H4 (cell line): ENCODE measurements at places on chromosomes 16 and 17. TPM values are rescaled to one million over a fixed set of nuclear protein-coding genes. Genes with fewer than 3 reads are reported as not detected.
A peak's percentile ranks its signal among the peaks of the same experiment; 100 is the strongest.

DNA sequence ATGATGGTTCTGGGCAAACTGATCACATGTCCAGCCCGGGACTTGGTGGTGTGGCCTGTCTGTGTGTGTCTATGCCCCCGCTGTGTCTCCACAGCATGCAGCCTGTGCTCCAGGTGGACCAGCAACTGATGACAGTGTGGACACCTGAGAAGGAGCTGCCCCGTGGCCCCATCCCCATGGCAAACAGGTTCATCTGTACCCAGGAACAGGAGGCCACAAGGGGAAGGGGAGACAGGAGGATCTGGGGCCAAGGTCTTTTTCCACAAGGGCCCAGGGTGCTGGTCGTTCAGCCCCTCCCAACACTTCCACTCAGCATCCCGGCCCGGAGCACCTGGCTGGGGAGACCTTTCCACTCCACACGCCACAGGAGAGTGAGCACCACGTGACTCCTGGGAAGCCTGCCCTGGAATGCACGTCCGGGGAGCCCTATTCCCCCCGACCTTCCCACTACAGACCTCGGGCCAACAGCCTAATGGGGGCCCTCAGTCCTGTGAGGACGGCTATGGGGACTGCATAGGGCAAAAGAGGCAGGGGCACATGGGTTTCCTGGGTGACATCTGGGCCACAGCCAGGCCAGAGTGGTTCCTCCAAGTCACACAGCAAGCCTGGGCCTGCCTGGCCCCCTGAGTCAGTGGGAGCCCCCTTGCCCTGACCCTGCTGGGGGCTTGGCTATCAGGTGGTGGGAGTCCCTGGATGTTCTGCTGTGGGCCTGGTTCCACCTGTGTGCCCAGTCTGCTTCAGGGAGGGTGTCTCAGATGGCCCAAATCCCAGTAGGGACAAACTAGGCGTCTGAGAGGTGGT, 20.8 kb upstream of the NXPH3 start:
- DNase-seq = no peak

DNA sequence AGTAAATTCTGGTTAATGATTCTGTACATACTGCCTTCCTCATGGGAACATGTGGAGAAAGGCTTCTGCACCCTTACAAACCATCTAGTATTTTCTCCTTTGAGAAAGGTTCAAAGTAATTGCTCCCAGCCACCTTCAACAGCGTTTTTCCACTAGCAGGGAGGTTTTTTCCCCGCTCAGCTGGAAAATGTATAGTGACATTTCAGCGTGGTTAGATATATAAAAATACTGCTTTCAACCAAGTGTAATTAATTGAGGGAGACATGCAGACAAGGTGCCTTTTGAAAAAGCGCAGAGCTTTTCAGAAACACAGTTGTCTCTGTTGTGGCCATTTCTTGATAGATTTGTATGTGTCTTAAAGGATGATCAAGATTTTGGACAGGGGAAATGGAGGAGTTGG, 5.1 kb downstream of the BMERB1 start:
- DNase-seq = no peak

GRCh38 chr16:25707982-25708583, 16.3 kb downstream of the HS3ST4 start:
- DNase-seq = peak; percentile 10

GRCh38 chr17:9294661-9295210, 273.4 kb downstream of the NTN1 start:
- DNase-seq = no peak

- no peak for DNase-seq
Measured at GRCh38 chr17:6517062-6517461, 39.3 kb downstream of the PITPNM3 start.

GRCh38 chr16:31204871-31205666, 2.5 kb upstream of the PYCARD start:
- DNase-seq = no peak

Gene EMC6
- total RNA-seq = 15.9 and 26.6 TPM in 2 replicates

Gene TBC1D3C
- total RNA-seq = not detected in 2 replicates

DNA sequence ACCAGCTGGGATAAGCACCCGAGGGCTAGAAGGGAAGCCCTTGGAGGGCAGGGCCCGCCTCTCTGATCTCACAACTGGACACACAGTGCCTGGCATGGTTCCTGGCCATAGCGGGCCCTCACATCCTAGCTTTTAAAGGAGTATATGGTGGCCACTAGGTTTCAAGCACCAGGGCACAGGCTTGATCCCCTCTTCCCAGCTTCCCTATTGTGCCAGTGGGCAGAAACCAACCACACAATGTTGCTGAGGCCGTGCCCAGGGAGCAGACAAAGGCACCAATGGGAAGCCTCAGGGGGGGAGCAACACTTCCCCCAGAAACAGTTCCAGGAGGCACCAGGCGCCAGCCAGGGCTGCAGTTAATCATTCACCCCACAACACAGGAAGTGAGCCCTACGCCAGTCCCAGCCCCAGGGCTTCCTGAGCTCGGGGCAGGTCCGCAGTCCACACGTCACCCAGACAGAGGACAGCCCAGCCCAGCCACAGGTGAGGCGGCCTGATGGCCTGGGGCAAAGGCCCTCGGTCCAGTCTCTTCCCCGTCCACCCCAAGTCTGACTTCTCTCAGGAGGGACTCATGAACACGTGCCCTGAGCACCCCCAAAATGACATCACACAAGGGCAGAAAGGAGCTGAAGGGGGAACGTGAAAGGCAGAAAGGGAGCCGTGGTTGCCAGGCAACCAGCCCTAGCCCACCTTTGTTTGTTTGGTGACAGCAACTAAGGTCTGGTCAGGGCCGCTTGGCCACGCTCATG, 12.8 kb downstream of the SMIM5 start:
- no peak for DNase-seq

GRCh38 chr16:546909-547770, 13.1 kb upstream of the PRR35 start:
- DNase-seq = no peak

DNA sequence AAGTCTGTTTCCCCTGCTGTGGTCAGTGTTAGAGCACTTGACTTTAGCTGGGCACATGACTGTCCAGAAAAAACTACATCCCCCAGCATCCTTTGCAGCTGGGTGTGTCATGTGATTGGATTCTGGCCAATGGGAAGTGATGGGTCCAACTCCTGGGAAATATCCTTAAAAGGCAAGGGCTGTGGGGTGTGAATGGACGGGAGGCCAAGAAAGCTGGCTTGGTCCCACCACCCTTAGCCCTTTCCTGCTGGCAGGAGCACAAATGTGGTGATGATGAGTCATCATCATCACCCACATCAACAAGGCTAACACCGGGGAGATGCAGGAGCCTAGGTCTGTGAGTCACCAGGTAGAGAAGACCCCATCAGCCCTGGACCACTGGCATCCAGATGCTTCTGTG, 341.7 kb downstream of the C16orf95 start:
- peak; percentile 96 for DNase-seq

DNA sequence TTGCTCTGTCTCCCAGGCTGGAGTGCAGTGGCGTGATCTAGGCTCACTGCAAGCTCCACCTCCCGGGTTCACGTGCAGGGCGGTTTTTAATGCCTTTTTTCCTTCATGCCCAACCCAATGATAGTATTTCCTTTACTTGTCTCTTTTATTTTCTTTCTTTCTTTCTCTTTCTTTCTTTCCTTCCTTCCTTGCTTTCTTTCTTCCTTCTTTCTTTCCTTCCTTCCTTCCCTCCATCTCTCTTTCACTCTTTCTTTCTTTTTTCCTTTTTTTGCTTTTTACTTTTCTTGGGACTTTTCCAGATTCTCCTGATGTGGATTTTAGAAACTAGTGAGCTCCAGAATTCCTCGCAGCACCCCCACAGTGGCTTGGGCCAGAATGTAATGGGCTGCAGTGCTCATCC, 3.1 kb downstream of the MYH3 start:
- no peak for DNase-seq

Gene AANAT
- total RNA-seq = not detected in 2 replicates

GRCh38 chr17:564526-565065, 150.0 kb downstream of the VPS53 start:
- DNase-seq = no peak

- no peak for DNase-seq
Measured at GRCh38 chr17:64529221-64529620, 22.4 kb downstream of the CEP95 start.

- DNase-seq = no peak
Measured at GRCh38 chr16:70701998-70702397, 16.1 kb upstream of the MTSS2 start.

Gene GCGR
- not detected in 2 replicates for total RNA-seq

DNA sequence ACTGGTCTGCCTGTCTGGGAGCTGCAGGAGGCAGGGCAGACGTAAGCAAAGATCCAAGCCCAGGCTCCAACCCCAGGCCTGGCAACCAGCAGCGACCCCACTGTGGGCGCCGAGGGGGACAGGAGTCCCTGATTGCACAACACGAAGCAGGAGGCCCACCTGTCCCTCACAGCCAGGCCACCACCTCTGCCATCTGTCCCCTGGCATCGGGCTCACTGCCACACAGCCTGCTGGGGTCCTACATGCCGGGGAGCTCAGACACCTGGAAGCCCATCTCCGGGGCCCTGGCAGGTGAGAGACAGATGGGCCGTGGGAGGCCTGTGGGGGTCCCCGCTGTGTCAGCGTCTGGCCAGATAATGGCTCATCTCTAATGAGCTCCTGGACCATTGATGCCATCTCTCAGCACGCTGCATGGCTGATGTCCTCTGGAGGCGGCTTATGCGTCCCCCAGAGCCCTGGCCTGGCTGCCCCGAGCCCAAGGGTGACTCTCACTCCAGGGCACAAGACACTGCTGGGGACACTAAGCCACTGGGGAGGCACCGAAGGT, 11.3 kb upstream of the RASD1 start:
- DNase-seq = no peak

Gene XYLT1
- 7.1 and 8.3 TPM in 2 replicates for total RNA-seq

- no peak for DNase-seq
Measured at GRCh38 chr17:4665027-4665426, 23.5 kb upstream of the ALOX15 start.

- DNase-seq = no peak
Measured at GRCh38 chr16:88831838-88832237, 20.1 kb upstream of the APRT start.

GRCh38 chr16:6428861-6429260, 903.8 kb upstream of the RBFOX1 start:
- no peak for DNase-seq

DNA sequence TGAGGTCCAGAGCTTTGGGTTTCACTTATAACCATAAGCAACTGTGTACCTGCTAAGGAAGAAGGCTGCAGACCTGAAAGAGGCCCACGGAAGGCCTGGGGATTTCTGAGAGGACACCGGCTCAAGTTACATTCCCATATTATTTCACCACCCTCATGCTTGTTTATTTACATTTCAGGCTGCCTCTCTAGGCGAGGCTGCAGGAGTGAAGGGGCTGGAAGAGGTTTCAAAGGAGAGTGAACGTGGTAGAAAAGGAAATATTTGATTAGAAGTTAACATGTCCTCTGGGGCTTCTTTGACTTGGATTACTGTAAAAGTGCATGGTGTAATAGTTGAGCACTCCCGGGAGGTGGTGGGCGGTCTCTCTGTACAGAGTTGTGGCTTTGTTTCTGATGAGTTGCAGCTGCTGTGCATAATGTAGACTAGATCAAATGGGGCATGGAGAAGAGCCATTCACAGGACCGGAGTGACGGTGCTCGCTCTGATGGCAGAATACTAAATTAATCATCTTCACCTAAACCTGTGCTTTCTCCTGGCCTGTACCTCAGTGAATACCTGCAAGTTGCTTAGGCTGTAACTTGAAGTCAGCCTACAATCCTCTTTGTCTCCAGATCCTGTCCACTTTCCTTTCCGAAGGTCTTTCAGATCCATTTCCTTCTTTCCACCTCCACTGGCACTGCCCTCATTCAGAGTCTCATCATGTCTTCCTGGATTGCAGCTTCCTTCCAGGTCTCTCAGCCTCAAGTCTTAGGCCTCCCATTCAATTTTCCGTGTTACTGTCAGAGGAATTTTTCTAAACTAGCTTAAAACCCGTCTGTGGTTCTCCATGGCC, 1.9 kb upstream of the CPD start:
- DNase-seq = peak; percentile 88

DNA sequence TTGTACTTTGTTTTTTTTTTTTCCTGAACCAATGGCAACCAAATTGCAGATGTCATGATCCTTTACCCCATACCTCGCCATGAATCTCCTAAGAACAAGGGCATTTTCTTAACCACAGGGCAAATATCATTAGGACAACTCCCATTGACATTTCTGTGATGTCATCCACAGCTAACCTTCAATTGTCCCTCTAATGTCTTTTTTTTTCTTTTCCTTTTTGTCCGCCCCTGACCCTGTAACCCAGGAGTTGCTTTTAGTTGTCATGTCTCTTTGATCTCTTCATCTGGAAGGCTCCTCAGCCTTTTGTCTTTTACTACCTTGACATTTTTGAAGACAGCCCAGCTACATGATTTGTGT, 410 bp upstream of the NAGPA start:
- no peak for DNase-seq

DNA sequence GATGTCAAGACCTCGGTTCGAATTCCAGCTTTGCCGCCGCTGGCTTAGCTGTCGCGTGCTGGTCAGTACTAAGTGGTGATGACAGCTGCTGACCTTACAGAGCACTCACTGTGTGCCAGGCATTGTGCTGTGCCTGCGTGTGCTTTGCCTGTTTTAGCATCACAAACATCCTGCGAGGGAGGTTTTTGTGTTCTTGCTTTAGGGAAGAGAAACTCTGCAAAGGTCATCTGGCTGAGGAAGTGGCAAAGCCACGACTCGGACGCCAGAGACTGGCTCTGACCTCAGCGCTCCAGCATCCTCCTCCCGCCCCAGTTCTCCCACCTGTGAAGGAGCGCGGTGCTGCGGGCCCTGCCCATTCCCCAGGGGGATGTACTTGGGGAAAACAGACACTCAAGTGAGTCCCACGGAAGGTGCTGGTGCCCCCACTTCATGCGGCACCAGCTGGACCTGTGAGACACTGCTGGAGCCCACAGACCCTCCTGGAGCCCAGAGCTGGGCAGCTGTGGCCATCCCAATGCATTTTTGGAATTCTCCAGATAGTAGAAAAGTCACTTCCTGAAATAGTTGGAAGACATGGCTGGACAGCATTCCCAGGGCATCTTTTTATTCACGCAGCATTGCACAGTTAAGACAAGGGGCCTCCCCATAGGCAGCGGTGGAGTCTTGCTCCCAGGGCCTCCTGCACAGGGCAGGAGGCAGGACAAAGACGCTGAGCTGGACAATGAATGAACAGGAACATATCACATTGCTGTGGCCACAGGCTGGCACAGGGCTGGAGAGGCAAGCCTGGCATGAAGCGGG, 20.0 kb upstream of the HERPUD1 start:
- DNase-seq = no peak

- peak; percentile 81 for DNase-seq
Measured at GRCh38 chr16:86258713-86259112, 251.6 kb upstream of the FOXF1 start.
